ENCODE measurements at places on chromosomes 6 and 20. TPM values are rescaled to one million over a fixed set of nuclear protein-coding genes. Genes with fewer than 3 reads are reported as not detected.

The EYA2 gene
- 1.6 TPM for total RNA-seq

The LKAAEAR1 gene
- 0.41 TPM for total RNA-seq

The ARFGEF2 gene
- 21.5 TPM for total RNA-seq

The LCA5 gene
- total RNA-seq, result 3.6 TPM

The RIN2 gene
- 1.3 TPM for total RNA-seq

The PNPLA1 gene
- not detected for total RNA-seq

The LY6G6D gene
- total RNA-seq, result not detected

The LY6G6F gene
- total RNA-seq, result not detected

The MGME1 gene
- 56.3 TPM for total RNA-seq

The ADGRF1 gene
- not detected for total RNA-seq

The HEBP2 gene
- total RNA-seq, result 37.9 TPM

The PPP1R16B gene
- total RNA-seq, result 9.7 TPM

All from H1 (cell line).